Inflammatory macrophage (primary cell): ENCODE measurements at places on chromosomes 6 and 20.

GRCh38 chr6:8499540-8499939 is 64.2 kb upstream of the SLC35B3 start:
- DNase-seq = no peak

GRCh38 chr20:51698252-51698651 is 69.9 kb downstream of the ATP9A start:
- no peak for DNase-seq

GRCh38 chr6:142444376-142444775 is 142.6 kb downstream of the ADGRG6 start:
- DNase-seq = no peak

GRCh38 chr6:111184827-111185532 is 97.7 kb downstream of the SLC16A10 start:
- DNase-seq = peak; percentile 14

GRCh38 chr6:106746652-106747051 is 117.3 kb downstream of the QRSL1 start:
- DNase-seq = no peak

DNA sequence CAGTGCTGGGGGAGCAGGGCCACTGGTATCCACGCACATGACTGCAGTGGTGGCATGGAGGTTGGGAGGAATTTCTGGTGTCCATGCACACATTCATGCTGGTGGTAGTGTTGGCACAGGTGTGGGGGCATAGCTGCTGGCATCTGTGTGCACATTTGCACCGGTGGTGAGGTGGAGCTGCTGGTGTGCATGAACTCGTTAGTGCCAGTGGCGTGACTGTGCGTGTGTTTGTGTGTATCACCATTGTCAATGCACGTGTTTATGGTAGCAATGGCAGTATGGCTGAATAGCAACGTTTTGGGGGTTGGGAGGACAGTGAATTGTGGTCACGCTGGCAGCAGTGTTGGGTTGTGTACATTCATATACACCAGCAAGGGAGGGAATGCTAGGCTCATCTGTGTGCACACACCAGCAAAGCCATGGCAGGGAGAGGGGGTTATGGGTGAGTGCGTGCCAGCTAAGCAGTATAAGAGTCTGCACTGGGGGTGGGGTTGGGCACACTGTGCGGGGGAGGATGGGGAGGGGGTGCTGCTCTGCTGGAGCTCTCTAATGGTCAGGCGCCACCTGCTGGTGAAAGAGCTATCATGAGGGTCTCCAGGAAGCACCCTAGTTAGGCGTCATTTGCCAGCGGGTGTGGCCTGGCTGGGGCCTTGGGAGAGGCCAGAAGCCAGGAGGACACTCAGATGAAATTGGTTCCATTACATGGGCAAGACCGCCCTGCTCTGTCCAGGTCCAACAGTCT is 626.1 kb upstream of the ID4 start:
- no peak for DNase-seq

GRCh38 chr20:45918779-45919537 is 7.0 kb upstream of the PLTP start:
- no peak for DNase-seq

GRCh38 chr20:51193066-51193772 is 170.3 kb upstream of the KCNG1 start:
- no peak for DNase-seq
